ENCODE measurements at places on chromosomes 2 and 18. TPM values are rescaled to one million over a fixed set of nuclear protein-coding genes. Genes with fewer than 3 reads are reported as not detected.

MTERF4 gene
- total RNA-seq, result 25.4 TPM

CCL20 gene
- total RNA-seq, result not detected

OBSL1 gene
- total RNA-seq, result 221 TPM

KLHL41 gene
- not detected for total RNA-seq

INHA gene
- 1.4 TPM for total RNA-seq

REG1B gene
- 2.3 TPM for total RNA-seq

GREB1L gene
- total RNA-seq, result 0.26 TPM

RTP5 gene
- not detected for total RNA-seq

GCA gene
- 42.1 TPM for total RNA-seq

CAPN13 gene
- total RNA-seq, result 2.4 TPM

PTPRM gene
- 9.2 TPM for total RNA-seq

MDH1 gene
- total RNA-seq, result 255 TPM

GTF2A1L gene
- not detected for total RNA-seq

M1AP gene
- 5.9 TPM for total RNA-seq

AGXT gene
- total RNA-seq, result 0.16 TPM

SP100 gene
- 0.62 TPM for total RNA-seq

RAD51AP2 gene
- 0.30 TPM for total RNA-seq

KCNG2 gene
- 0.34 TPM for total RNA-seq

NT5C1B gene
- not detected for total RNA-seq

All from WTC11 (cell line).